Upper lobe of left lung (tissue), 6 donors: ENCODE measurements at places on chromosomes 4 and X.

DNA sequence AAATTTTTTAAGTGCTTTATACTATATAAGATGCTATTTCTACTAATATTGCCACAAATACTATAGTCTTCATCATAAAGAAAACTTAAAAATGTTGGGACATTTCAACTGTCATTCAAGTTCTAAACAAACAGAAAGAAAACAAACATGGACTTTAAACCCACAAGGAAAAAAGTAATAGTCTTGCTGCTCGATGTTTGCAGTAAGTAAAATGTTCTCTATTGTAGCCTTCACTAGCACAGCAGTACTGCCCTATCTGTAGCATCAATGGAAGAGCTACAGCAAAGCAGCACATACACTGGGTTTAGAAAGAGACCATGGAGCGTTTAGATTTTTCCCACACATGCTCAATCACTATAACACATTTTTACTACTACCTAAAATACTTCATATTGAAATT is 146.8 kb downstream of the KLHL13 start:
- no peak for DNase-seq

GRCh38 chr4:7652906-7653305 is 218.2 kb upstream of the PSAPL1 start:
- DNase-seq: no peak

DNA sequence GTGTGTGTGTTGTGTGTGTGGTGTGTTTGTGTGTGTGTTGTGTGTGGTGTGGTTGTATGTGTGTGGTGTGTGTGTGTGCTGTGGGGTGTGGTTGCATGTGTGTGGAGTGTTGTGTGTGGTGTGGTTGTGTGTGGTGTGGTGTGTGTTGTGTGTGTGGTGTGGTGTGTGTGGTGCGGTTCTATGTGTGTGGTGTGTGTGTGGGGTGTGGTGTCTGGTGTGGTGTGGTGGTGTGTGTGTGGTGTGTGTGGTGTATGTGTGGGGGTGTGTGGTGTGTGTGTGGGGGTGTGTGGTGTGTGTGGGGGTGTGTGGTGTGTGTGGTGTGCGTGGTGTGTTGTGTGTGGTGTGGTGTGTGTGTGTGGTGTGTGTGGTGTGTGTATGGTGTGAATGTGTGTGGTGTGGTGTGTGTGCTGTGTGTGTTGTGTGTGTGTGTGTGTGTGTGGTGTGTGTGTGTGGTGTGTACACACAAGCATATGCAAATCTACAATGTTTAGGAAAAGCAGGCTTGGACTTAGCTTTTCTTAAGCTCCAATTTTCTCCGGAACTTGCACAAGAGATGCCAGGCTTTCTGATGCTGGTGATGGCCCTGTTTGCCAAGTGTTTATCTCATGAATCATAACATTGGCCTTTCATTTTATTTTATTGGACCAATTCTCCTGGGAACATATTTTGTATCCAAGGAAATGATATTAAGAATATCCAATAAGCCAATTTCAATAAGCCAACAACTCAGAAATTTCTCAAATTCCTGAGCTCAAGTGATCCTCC is 148.7 kb downstream of the SPATA18 start:
- DNase-seq: no peak

- DNase-seq: no peak
Measured at GRCh38 chr4:183860119-183860518, 45.0 kb upstream of the STOX2 start.

DNA sequence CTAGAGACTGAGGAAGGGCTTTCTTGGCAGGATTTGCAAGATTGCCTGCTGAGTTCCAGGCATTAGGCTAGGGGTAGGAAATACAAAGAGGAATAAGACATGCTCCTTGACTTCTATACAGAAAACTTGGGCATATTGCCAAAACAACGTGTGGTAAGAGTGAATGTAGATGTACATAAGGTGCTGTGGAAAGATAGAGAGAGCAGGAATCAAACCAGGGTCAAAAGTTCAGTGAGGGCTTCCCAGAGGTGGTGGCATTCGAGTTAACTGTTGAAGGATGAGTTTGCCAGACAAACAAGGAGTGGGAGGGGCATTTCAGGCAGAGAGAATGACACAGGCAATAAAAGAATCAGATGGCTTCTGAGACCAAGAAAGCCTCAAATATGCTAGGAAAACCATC is 187.9 kb downstream of the KDR start:
- no peak for DNase-seq

GRCh38 chr4:32744211-32744610 is 2024.0 kb downstream of the PCDH7 start:
- no peak for DNase-seq

GRCh38 chr4:5895287-5895686 is 2.4 kb upstream of the CRMP1 start:
- no peak for DNase-seq

DNA sequence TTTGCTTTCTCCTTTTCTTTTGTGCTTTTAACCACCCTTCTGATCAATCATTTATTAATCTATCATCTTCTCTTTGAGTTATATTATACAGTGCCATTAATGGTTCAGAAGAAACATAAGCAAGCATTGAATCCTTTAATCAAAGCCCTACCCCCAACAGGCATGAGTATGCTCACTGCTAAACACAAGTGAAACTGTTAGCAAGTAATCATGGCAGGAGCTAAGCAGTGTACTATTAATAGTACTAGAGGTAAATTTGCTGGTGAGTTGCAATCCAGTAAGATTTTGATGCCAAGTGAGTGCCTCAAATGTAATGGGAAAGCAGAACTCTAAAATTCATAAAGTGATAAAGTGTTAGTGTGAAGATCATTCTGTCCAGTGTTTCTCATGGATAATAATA is 57.2 kb downstream of the FNIP2 start:
- DNase-seq: no peak

DNA sequence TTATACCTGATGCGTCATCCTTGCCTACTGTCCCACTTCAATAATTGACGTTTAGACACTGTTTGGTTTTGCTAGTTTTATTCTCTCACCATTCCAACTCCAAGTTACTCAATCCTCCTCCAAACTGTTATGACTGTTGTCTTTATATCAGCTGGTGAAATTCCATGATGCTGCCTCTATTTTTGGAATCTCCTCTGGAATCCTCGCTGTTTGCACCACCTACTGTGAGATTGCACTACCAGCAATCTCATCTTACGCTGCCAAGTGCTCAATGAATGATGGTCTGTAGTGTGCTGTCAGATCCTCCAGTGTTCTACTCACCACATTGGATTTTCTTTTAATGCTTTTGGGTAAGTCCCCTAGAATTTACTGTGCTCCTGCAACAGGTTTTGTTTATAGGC is 13.2 kb upstream of the PCDH18 start:
- no peak for DNase-seq

DNA sequence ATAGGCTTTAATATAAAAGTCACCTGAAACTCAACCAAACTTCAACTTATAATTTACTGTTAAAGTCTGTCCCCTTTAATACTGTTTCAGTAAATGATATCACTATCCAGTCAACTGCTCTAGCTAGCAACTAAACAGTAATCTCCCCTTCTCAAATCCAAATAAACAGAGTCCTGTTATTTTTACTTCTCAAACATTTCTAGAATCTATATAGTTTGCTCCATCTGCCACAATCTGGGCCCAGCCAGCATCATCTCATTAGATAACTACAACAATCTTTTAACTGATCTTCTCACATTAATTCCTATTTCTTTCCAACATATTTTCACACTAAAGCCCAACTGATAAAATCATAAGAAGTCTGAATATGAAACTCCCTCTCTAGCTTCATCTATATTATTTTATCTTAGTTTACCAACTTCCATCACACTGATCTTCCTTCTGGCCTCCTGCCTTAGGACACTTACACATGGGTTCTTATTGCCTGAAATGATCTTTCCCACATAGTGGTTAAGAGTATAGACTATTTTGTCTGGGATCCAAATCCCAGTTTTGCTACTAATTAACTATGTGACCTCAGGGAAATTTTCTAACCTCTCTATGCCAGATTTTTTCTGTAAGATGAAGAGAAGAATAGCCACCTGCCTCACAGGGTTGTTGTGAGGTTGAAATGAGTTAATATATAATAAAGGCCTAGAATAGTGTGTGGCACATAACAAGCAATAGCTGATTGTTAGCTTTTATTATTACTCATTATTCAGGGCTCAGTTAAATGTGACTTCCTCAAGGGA is 18.6 kb downstream of the TBCK start:
- no peak for DNase-seq

- DNase-seq: no peak
Measured at GRCh38 chrX:23937100-23937499, 29.3 kb downstream of the CXorf58 start.

DNA sequence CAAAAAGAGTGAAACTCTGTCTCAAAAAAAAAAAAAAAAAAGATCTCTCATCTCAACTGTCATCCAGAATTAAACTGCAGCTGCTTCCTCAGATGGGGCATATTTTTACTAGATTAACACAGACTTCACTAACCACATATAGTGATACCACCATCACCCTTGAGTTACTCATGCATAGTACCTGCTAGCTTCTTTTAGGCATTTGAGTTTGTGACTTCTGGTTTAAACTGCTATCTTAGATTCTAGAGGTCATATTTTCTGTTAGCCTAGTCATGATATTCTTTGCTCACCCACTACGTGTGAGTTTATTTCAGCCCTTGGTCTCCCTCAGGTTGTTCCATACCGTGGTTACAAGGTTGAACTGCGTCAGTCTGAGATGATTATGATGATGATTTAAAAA is 154.9 kb upstream of the BMP3 start:
- no peak for DNase-seq

DNA sequence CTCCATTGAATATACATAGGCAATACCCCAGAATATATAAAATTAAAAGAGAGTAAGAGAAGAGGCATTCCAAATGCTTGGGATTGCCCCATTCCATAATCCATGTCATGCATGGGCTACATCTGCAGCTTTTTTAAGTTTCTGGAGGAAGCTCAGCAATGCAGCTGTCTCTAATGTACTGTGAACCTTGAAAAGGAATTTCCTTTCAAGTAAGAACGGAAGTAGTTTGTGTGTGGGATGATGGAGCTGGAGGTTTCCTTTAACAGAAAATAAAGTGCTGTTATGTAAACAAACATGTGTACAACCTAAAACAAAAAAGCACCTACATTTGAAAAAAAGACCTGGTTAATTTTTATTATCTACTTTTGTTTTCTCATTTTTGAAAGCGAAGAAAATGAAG is 303.5 kb downstream of the BMPR1B start:
- DNase-seq: no peak

- no peak for DNase-seq
Measured at GRCh38 chr4:141913928-141914327, 277.5 kb downstream of the IL15 start.
